ENCODE measurements at places on chromosomes 5 and 9.

GRCh38 chr5:88518131-88519016, 249.7 kb upstream of the TMEM161B start:
- DNase-seq: no peak

GRCh38 chr5:16992006-16992405, 55.9 kb upstream of the MYO10 start:
- DNase-seq: no peak

GRCh38 chr9:101536938-101537337, 3.3 kb downstream of the RNF20 start:
- DNase-seq: no peak

DNA sequence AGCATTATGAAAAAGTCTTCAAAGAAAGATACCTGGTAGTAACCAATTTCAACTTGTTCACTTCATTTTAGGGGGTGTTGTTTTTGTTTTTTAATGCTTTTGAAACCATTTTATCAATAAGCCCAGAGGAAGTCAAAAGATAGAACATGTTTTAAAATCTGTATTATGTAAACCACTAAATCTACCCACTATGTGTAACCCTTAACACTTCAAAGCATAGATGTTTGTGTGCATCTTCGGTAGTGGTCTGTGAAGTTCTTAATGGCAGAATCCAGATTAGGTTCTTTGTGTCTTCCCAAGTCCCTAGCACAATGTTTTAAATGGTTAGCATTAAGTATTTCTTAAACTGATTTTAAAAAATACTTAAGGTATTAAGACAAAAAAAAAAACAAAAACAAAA, 6.3 kb downstream of the PLAA start:
- no peak for DNase-seq

DNA sequence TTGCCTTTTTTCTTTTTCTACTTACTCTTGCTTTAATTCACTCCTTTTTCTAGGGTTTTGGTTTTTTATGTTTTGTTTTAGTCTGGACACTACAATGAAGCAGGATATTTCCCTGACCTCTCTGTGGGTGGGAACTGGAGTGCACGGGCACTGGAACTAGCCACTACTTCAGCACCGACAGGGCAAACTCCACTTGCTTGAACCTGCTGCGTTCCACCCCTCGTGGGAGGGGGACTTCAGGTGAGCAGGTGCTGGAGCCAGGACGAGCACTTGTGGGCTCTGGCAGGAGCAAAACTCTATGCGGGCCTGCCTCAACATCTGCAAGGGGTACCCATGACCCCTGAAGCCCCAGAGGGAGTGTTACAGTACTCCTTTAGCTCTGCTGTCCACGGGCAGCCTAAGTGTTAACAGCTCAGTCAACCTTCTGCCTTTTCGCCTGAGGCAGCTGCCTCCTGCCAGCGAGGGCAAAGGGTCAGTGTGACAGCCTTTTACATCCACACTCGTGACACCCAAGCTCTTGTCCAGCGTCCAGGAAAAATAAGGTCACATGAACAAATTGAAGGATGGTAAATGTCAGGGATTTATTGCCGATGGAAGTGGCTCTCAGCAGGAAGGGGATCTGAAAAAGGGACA, 144.1 kb upstream of the NFIL3 start:
- DNase-seq: no peak

DNA sequence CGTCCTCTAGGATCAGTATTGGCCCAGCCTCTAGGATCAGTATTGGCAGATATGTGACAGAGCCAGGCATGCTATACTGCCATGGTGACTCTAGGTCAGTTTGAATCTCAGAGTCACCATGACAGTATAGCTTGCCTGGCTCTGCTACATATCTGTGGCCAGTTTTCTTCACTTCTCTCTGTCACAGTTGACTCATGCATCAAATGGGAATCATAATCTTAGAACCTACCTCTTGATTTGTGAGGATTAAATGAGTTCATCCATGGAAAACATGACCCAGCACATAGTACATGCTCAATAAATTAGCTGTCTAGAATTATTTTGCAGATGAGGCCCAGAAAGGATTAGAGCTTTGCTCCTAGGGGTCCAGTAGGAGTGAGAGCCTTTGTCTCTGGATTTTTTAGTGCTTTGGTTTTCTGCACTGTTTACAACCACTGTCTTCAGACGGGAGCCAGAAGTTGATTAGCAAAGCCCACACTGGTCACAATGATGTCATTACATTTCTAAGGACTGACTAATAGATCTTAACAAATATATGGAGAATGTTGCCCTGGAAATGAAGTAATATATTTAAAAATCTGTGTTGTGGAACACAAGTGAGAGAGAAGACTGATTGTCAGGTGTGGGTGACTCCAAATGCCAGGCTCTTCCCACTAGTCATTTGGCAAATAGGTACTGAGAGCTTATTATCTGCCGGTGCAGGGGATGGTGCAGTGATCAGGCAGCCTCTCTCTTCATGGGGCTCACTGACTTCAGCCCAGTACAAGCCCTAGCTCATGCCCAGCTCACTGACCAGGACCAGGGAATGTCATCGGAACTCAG, 76.0 kb downstream of the COL15A1 start:
- no peak for DNase-seq

DNA sequence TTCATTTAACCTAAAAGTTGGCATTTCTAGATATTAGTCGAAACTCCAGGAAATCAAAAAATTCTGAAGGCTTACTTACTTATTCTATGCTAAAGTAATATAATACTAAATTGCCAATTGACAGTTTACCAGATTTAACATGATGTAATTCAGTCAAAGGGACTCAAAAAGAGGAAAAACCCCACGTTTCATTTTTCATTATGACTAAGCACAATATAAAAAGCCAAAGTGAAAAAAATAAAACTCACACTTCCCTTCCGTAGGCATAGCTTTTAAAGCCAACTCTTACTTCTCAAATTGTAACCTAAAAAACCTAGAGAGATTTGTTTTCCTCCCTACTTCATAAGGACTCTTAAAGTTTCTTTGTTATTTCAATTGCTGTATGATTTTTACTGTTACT, 146.6 kb downstream of the RAPGEF6 start:
- no peak for DNase-seq

- DNase-seq: no peak
These were observed 25.5 kb downstream of the NUP188 start for GRCh38 chr9:128972956-128973355.

GRCh38 chr5:6359555-6360322, 18.6 kb downstream of the MED10 start:
- no peak for DNase-seq

GRCh38 chr5:36778336-36778735, 98.2 kb upstream of the NIPBL start:
- no peak for DNase-seq

DNA sequence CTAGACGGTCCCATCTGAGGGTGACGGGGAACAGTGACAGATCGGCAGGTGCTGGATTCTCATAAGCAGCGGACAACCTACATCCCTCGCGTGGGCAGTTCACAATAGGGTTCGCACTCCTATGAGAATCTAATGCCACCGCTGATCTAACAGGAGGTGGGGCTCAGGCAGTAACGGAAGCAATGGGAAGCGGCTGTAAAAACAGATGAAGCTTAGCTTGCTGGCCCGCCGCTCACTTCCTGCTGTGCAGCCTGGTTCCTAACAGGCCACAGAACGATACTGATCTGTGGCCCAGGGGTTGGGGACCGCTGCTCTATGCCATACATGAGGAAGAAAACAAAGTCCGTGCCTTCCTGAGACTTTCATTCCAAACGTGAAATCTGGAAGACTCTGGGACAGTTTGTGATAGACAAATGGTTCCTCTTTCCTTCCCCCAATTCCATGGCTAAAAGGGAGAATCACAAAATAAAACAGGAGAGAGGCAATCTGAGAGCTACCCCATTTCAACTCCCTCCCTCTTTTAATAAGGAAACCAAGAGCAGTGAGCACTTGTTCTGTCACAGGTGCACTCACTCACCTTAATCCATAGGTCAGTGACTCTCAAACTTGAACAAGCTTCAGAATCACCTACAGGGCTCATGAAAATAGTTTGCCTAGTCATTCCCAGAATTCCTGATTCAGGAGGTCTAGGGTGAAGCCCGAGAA, 12.1 kb downstream of the PDCL start:
- peak; percentile 67 for DNase-seq

DNA sequence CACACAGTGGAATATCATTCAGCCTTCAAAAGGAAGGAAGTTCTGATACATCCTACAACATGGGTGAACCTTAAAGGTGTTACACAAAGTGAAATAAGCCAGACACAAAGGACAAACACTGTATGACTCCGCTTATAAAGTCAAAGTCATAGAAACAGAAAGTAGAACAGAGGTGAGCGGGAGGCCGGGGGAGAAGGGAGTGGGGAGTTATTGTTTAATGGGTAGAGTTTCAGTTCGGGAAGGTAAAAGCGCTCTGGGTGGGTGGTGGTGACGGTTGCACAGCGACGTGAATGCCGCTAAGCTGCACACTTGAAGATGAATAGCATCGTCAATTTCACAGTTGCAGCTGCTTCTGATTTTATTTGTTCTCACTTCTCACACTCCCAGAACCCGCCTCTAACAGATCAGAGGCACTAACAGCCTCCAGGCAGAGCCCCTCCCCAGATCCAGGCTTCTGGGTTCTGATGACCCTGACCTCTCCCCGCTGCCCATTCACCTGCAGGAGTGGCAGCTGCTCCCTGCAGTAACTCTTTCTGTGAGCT, 34.1 kb downstream of the BNIP1 start:
- DNase-seq: no peak

DNA sequence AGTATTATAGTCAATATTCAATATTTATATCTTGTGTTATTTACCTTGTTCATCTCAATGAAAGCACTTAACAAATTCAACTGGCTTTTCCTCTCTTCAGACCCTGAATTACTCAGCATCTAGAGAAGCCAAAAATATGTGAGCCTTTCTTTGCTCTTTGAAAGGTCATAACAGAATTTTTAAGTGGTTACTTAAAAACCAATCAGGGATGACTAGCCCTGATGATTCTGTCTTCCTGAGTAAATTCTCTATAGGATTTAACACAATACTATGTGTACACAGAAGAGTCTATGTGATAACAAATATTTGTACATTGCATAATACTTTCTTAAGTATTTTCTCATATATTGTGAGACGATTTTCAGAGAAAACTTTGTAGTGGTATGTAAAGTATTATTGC, 546.3 kb downstream of the MAT2B start:
- DNase-seq: no peak

DNA sequence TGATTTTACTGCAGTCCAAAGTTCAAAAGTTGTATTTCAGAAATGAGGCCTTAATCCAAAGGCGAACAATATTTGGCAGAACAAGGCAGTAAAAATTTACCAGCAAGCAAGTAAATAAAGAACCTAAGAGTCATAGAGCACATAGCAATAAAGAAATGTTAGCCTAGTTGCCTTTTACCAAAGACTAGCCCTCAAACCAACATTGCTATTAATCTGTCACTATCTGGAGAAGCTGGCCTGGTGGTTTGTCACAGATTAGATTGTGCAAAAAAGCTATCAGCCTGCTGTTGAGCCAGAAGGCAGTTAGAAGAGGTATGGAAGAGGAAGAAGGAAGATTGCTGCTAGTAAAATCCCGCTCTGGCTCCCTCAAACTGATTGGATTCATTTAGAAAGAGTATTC, 304.7 kb upstream of the KLF4 start:
- DNase-seq: no peak

GRCh38 chr9:134516464-134516863, 125.1 kb upstream of the COL5A1 start:
- no peak for DNase-seq

DNA sequence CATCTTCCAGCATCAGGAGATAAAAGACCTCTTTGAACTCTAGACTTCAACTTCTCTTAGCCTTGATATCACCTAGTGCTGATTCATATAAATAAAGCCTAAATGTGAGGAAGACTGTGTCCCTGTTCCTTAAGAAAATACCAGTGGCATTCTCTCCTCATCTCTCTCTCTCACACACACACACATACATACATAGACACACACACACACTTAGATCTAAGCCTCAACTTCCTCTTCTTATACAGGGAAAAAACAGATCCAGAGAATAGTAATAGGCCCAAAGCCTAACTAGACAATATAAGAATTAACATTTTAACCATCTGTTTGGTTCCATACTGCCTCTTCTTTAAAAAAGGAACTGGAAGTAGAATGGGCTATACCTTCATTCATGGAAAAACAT, 195.3 kb upstream of the NR4A3 start:
- DNase-seq: no peak

DNA sequence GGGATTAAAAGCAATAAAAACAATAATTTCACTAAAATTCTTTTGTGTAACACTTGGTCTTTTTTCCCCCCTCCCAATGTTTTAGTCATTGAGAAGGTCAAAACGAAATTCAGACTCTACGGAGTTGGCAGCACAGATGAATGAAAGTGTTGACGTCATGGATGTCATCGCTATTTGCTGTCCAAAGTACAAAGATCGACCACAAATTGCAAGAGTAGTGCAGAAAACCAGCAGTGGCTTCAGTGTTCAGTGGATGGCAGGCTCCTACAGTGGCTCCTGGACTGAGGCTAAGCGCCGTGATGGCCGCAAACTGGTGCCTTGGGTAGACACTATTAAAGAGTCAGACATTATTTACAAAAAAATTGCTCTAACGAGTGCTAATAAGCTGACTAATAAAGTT, 184.7 kb downstream of the CPLANE1 start:
- DNase-seq: no peak

DNA sequence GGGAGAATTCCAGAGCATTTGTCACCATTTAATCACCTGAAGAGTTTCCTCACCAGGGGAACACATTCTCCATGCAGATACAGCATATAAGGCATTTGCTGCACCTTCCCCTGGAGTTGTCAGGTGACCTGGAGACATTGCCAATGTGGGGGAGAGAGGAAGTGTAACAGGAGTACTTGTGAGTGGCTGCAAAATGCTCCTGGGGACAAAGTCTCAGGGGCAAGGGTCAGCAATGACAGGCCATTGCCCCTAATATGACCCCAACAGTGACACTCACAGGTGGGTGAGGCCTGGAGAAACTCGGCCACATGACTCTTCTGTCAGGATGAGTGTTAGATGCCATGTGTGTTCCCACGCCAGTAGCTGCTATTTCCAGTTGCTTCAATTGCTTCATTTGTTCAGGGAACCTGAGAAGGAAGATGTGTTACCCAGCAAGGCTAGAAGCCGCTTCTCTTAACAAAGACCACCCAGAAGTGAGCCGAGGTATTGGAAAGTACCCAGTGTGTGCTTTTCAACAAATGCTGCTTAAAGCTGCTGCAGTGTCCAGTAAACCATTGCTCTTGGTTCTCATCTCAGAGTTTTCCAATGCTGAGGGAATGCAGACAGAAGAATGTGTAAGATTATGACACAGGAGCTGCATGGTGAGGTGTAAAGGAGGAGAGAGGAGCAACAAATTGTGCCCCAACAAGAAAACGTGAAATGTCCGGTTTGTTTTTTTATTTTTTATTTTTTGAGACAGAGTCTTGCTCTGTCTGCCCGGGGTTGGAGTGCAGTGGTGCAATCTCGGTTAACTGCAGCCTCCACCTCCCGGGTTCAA, 128.2 kb upstream of the SLC44A1 start:
- no peak for DNase-seq

- no peak for DNase-seq
These were observed 1366.8 kb downstream of the EFNA5 start for GRCh38 chr5:106303911-106304310.

- no peak for DNase-seq
These were observed 132.9 kb downstream of the SIL1 start for GRCh38 chr5:139065306-139065705.

GRCh38 chr9:27590651-27591050, 17.4 kb upstream of the C9orf72 start:
- no peak for DNase-seq

GRCh38 chr5:142104491-142104890, 4.1 kb upstream of the NDFIP1 start:
- DNase-seq: no peak

All from Right ventricle myocardium superior (tissue), 1 donor.